ENCODE measurements at places on chromosomes 12 and 14.
A peak's percentile ranks its signal among the peaks of the same experiment; 100 is the strongest.

- DNase-seq, result no peak
Observed at GRCh38 chr12:109261087-109261486, 48.0 kb downstream of the FOXN4 start.

GRCh38 chr12:124774462-124775167 is 89.0 kb downstream of the SCARB1 start:
- peak; percentile 77 for DNase-seq

- no peak for DNase-seq
Observed at GRCh38 chr12:29176941-29177340, 27.9 kb downstream of the FAR2 start.

DNA sequence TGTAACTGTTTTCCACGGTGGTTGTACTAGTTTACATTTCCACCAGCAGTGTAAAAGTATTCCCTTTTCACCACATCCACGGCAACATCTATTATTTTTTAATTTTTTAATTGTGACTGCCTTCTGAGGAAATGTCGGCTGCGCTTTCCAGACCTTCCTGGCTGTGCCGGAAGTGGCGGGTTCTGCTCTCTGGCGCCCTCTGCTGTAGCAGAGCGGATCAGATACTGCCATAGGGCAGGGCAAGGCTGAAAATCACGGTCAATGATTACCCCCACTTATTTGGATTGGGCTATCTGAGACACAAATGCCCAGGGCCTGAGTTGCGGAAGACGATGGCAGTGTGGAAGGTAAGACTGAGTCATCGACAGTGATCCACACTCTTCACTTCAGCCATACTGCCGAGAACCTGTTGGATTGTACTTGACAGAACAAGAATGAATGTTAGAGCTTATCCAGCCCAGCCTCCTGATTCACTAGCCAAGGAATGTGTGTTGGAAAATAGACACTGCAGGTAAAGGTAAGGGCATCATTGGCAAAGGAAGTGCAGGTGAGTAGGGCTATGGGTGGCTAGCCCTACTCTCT is 124.2 kb downstream of the NTF3 start:
- DNase-seq, result peak; percentile 25

- DNase-seq, result no peak
Observed at GRCh38 chr14:101873076-101873825, 91.1 kb upstream of the DYNC1H1 start.

DNA sequence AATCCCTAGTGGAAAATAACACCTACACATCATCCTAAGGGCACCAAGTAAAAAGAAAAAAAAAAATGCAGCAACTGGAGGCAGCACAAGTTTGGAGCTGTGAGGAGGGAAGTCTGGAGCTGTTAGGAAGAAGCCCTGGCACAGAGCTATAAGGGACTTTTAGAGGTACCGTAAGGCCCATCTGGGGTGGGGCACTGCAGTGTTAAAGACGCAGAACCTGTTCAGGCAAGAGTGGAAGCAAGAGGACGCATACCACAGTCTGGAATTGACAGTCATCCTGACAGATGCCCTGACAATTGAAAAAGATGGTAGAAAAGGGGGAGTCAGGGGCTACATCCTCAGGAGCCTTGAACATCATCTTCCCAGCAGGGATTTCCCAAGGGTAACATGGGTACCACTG is 195.9 kb upstream of the PLEKHG7 start:
- DNase-seq, result no peak

GRCh38 chr14:61391119-61391518 is 69.7 kb downstream of the PRKCH start:
- DNase-seq, result no peak

- DNase-seq, result no peak
Observed at GRCh38 chr12:53483979-53484377, 15.3 kb downstream of the MAP3K12 start.

GRCh38 chr14:31877255-31877798 is 199.8 kb upstream of the ARHGAP5 start:
- no peak for DNase-seq

DNA sequence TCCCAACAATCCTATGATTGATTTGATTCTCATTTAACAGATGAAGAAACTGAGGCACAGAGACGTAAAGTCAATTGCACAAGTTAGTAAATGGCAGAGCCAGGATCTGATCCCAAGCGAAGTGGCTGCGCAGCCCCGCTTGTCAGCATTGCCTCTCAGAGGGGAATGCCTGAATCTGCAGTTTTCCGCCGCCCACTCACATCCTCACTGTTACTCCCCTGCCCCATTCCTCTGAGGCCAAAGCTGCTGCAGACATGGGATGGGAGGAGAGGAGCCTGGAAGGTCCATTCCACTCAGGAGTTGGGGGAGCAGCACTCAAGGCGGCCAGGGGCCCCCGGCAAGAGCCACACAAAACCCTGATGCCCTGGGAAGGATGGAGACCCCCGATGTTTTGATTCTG is 1.0 kb downstream of the NRIP2 start:
- DNase-seq, result no peak

DNA sequence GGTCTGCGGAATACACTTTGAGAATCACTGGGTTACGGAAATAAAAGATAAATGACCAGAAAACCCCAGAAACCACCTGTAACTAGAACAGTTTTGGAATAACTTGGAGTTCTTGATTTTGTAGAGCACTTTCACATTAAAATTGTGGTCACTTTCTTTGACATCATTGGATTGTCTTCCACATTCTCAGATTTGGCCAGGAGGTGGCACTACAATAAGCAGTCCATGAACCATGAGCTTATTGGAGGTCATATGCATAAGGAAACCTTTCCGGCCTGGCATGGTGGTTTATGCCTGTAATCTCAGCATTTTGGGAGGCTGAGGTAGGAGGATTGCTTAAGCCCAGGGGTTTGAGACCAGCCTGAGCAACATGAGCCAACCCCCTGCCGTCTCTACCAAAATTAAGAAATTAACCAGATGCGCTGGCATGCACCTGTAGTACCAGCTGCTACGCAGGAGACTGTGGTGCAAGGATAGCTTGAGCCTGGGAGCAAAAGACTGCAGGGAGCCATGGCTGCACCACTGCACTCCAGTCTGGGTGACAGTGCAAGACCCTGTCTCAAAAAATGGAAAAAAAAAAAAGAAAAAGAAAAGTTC is 107.7 kb upstream of the CAND1 start:
- DNase-seq, result peak; percentile 51

DNA sequence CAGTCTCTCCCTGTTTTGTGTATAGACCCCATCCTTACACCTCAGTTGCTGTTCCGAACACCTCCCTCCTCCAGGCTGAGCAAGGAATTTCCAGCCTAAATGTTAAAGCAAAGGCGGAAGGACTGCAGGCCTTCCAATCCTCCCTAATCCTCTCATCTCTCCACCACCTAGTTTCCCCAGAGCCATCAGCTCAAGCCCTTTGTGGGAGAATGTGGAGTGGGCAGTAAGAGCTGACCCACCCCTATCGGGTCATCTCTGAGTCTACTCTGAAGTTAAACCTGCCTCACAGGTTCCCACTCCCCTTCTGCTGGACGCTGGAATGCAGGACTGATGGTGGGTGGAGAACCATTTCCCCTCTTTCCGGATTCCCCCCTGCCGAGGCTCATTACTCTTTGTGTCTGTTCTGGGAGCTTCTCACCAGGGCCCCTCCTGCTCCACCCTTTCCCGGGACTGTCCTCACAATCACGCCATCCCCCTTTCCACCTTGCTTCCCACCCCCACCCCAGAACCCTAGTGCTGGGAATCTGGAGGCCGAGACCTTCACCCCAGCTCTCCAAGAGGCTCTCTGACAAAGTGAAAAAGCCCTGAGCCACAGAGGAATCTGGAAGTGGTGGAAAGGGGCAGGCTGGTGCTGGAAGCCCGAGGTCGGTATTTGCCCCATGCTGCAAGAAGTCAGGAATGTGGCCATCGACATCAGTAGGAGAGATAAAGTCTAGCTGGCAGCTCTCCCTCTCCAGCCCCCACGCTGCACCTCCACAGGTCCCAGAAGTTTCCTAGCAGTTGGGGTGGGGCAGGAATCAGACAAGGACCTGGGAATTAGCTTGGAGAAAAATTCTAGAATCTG is 3.3 kb upstream of the KRT18 start:
- DNase-seq, result no peak

DNA sequence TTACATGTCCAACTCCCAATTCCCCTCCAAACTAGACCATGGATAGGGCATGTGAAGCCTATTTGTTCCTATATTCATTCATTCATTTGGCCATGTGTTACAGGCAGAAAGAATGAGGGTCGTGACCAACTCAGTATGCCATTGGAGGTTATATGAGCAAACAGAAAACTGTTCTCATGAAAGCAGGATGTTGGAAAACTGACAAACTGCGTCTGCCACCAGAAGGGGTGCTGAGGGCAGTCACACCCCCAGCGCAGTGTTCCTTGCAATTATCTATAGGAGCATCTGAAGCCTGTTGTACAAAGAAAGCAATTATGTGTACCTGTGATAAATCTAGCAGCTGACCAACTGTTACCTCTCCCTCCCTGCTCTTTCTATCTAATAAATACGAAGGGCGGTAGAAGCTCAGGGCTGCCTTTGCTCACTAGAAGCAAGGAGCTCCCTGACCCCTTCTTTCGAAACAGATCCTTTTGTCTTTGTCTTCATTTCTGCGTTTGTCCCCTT is 21.1 kb downstream of the ENTPD5 start:
- DNase-seq, result no peak

All from stimulated activated naive CD8-positive, alpha-beta T cell treated with anti-CD3 and anti-CD28 coated beads, Interleukin-15, Interleukin-2, amounts not matched to agents 100 U/mL and 50 U/mL, for 24 hours (primary cell).